ENCODE measurements at places on chromosomes 2 and 18.

- DNase-seq = no peak
Observed at GRCh38 chr18:2825613-2826175, 21.1 kb upstream of the EMILIN2 start.

- DNase-seq = no peak
Observed at GRCh38 chr2:152383702-152384101, 48.7 kb downstream of the FMNL2 start.

GRCh38 chr2:5070257-5070656 is 621.9 kb upstream of the SOX11 start:
- DNase-seq = no peak

GRCh38 chr18:47166294-47166693 is 9.9 kb downstream of the IER3IP1 start:
- no peak for DNase-seq

DNA sequence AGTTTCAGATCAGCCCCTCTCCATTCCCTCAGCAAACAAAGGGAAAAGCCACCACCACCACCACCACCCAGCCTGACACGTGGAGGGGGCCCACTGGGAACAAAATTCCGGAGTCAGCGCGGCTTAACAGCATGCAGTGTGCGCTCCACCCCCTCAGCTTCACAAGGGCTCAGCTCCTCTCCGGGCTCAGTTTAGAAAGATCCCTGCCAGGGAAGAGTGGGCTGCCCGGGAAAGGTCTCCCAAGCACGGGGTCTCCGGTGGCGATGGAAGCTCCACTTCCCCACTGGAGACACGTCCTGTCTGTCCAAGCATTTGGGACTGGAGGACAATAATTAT is 55.7 kb downstream of the SNORC start:
- no peak for DNase-seq

DNA sequence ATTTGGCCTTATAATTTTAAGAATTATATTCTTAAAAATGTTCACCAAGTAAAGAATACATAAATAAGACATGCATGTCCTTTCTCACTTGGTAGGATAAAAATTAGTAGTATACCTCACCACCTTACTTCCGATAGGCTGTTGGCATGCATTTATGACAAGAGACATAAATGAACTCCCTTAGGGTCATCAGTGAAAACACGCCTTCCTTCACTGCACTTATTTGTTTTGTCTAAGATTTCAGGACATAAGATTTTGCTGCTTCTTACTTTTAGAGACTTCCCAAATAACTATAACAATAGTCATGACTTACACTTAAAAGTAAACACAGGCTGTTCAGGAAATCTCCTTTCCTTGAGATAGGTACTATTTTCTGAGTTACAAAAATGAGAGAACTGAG is 661.3 kb upstream of the CNTNAP5 start:
- no peak for DNase-seq

DNA sequence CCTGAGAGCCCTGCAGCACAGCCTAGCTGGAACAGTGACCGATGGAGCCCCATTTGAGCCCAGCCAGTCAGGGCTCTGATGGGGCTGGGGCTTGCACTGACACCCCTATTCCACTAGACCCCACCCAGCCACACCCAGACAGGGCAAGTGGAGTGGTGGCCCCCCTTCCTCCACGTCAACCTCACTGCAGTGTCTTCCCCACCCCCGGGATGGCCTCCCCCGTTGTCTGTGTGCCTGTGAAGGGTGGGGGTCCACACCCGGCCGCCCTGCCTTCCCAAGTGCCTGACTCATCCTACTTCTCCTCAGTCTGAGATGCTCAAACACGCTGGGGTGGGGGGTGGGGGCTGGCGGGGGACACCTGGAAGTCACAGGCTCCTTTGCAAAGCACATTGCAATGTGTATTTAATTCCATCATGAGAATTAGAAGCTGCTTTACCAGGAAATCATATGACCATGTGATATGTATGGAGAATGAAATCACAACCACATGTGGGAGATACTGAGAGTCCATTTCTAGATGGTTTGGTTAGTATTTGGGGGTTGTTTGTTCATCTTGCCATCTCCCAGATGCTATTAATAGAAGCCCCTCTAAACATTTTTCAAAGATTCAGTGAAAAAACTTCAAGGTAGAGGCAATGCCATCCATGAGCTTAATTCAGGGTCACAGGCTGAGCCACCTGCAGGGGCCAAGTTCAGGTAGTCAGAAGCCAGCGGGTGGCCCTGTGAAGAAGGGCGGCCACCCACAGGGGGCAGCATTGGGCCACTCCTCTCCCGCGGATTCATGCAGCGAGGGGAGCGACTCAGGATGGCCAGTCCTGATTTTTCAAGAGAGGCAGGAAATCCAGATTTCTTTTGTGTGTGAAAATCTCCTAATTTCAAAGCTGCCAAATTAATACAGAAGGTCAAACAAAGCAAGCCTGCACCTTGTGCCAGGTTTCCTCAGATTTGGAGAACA is 22.7 kb upstream of the GMPPA start:
- peak; percentile 58 for DNase-seq

- no peak for DNase-seq
Observed at GRCh38 chr2:9483107-9483506, 8.8 kb downstream of the IAH1 start.

GRCh38 chr18:62001396-62001795 is 108.6 kb upstream of the RNF152 start:
- no peak for DNase-seq

DNA sequence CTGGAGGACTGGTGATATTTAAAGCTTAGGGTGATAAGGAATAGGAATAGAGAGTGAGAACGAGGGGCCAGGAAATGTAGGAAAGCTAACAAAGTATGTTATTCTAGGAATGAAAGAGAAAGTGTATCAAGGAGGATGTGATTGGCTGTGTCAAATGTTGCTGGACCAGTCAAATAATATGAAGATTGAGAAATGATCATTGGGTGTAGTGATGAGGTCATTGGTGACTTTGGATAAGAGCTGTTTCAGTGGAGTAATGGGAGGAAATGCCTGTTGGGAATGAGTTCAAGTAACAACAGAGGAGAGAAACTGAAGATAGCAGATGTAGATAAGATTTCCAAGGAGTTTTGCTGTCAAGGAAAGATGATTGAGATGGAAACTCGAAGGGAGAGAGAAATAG is 74.4 kb downstream of the UBE2E3 start:
- no peak for DNase-seq

GRCh38 chr2:12726271-12726670 is 9.5 kb downstream of the TRIB2 start:
- no peak for DNase-seq

DNA sequence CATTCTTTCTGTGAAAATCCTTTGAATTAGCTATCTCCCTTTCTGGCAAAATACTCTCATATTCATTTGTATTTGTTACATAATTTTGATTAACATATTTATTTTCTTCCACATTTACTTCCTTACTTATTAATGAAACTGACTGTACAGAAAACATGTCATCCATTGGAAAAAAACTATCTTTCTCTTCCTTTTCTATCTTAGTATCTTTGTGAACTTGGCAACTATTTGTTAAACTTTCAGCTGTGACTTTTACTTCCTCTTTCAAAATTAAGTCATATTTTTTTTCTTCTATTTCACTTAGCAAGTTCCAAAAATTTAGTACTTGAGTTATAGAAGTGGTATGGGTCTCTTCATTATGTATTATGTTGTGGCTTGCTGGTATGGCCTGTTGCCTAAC is 2.6 kb downstream of the RAD51AP2 start:
- DNase-seq = no peak

DNA sequence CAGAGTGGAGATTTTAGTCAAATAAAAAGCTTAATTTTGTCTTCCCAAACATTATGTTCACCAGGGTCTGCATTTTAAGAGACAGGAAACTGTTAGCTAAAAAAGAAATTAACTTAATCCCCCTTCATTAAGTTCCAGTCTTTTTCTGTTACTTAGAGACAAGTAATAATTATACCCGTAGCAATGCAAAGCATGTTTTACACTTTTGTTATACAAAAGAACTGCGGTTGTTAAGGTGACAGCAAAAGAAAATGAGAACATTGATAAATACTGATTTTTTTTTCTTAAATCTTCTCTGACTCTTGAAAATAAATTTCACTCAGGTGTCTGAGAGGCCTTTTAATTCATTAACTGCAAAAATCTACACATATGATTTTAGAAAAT is 101.4 kb downstream of the MEIS1 start:
- DNase-seq = no peak

DNA sequence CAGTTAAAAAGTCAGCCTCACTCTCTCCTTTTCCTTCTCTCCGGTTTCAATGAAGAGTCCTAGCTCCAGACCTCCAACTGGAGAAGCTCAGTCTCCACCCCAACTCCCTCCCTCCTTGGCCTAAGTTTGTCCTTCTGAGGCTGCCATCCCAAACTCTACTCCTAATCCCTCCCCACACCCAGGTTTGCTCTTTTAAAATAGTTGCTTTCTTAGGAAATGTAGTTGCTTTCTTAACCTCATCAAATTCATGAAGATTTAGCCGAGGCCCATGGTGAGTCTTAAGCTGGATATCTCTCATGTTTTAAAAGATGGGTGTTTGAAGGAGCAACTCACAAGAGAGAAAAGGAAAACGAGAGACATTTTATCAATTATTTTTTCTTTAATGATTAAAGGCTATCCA is 937 bp upstream of the LANCL1 start:
- DNase-seq = peak; percentile 33

- no peak for DNase-seq
Observed at GRCh38 chr18:36780748-36781147, 48.1 kb downstream of the TPGS2 start.

- no peak for DNase-seq
Observed at GRCh38 chr2:54097124-54097523, 18.3 kb upstream of the ACYP2 start.

DNA sequence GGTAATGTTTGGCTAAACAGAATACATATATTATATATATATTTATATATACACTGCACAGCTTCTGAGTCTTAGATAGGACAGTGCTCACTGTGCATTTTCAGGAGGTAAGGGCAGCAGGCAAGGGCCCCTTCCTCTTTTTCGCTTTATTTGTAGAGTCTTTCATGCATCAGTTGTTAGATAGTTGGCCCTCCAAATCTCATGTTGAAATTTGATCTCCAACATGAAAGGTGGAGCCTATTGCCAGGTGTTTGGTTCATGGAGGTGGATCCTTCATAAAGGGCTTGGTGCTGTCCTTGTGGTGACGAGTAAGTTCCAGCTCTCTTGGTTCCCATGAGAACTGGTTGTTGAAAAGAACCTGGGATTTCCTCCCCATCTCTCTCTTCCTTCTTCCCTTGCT is 48.1 kb downstream of the TSN start:
- no peak for DNase-seq

- peak; percentile 39 for DNase-seq
Observed at GRCh38 chr2:43426305-43427031, 169.4 kb downstream of the THADA start.

DNA sequence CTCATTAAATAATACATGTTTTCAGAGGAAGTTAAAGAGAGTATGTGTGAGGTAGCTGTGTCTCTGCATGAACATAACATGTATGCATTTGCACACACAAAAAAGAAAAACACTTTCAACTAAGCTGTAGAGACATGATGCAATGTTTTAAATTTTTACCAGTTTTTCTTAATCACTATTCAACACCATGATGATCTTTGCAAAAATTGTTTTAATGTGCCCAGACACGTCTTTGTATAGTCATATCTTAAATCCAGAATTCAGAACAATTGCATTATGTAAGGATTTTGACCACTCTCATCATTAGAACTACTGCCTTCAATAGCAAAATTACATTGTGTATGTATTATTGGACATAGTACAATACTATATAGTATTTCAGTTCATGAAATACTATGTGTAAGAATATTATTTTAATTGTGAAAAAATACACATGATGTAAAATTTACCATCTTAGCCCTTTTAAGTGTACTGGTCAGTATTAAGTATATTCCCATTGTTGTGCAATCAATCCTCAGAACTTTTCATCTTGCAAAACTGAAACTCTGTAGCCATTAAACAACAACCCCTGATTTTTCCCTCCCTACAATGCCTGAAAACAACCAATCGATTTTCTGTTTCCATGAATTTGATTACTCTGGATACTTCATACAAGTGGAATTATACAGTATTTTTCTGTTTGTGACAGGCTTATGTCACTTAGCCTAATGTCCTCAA is 104.5 kb upstream of the ACVR2A start:
- no peak for DNase-seq

GRCh38 chr2:233960203-233960602 is 43.0 kb downstream of the TRPM8 start:
- no peak for DNase-seq

DNA sequence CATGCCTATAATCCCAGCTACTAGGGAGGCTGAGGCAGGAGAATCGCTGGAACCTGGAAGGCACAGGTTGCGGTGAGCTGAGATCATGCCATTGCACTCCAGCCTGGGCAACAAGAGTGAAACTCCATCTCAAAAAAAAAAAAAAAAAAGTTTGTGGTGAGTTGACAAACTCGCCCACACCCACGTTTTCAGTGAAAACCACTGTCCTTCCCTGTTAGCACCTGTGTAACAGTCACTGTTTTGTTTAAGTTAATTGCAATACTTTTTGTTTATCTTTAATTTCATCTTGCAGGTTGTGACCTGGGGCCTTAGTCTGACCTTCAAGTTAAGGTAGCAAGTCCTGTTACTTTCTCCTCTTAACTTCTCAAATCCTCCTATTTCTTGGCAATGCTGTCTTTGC is 65.5 kb upstream of the SKOR2 start:
- no peak for DNase-seq

DNA sequence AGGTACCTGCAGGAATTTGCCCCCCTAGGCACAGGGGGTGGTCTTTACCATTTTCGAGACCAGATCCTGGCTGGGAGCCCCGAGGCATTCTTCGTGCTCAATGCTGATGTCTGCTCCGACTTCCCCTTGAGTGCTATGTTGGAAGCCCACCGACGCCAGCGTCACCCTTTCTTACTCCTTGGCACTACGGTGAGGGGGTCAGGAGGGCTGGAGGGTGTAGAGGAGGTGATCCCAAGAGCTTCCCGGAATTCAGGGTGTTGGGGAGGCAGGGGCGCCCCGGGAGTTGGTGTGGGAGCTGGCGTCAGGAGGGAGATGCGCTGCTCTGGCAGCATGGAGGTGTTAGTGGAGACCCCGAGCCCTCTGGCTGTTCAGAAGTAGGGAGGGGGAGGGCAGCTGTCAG is 3.2 kb downstream of the GMPPA start:
- DNase-seq = no peak

GRCh38 chr2:27313882-27314645 is 5.8 kb upstream of the UCN start:
- no peak for DNase-seq

GRCh38 chr2:96163768-96164429 is 18.7 kb upstream of the DUSP2 start:
- no peak for DNase-seq

DNA sequence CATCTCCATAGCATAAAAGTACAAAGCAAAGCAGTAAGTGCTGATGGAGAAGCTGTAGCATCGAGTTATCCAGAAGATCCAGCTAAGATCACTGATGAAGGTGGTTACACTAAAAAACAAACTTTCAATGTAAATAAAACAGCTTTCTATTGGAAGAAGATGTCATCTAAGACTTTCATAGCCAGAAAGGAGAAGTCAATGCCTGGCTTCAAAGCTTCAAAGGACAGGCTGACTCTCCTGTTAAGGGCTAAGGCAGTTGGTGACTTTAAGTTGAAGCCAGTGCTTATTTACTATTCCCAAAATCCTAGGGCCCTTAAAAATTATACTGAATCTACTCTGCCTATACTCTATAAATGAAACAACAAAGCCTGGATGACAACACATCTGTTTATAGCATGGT is 44.0 kb downstream of the METTL8 start:
- DNase-seq = no peak

- no peak for DNase-seq
Observed at GRCh38 chr2:2763351-2764000, 432.4 kb upstream of the MYT1L start.

Measured in CMK (cell line).